ENCODE measurements at places on chromosomes 1 and 21. TPM values are rescaled to one million over a fixed set of nuclear protein-coding genes. Genes with fewer than 3 reads are reported as not detected.

DNA sequence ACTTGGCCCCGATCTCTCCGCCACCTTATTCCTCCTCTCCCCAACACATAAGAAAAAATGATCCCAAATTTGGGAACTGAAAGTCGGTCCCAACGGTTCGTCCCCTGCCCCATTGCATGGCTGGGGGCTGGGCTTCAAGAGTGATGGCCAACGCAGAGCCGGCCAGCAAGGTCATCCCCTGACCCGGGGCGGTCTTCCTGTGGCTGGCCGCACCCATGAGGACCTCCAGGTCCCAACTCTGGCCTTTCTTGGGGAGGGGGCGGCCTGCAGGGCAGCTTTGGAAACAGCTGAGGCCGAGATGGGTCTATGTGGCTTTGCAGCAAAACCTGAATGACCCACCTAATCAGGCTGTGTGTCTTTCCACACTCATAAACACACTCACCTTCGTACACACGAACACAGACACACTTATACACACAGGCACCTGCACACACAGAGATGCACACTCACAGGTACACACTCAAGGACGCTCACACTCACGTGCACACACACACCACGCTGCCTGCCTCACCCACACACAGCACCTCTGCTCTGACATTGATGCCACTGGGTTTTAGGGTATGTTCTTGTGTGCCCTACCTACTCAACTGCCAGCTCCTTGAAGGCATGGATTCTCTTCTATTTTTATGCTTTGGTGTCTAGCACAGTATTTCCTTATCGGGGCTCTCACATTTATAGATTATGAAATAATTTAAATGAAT lies 562 bp downstream of the DYNLT5 start:
- no peak for DNase-seq

GRCh38 chr21:21612466-21612865 lies 614.3 kb downstream of the NCAM2 start:
- DNase-seq = no peak

DNA sequence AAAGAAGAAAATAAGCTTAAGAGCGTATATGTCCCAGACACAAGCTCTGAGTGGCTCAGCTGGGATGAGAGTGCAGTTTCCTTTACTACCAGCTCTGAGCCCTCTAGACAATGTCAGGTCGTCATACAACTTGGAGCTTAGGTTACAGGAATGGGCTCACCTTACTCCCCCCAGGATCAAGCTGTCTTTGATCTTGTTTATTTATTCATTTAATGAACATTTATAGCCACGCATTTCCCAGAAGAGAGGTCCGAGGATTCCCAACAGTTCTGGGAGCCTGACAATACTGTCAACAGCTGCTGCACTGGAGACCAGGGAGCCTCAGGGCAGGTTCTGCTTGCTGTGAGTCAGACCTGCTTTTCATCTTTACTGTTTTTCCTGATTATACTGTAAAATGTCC lies 378.9 kb downstream of the PLPP3 start:
- peak; percentile 55 for DNase-seq

NPPA gene
- total RNA-seq = not detected

DNA sequence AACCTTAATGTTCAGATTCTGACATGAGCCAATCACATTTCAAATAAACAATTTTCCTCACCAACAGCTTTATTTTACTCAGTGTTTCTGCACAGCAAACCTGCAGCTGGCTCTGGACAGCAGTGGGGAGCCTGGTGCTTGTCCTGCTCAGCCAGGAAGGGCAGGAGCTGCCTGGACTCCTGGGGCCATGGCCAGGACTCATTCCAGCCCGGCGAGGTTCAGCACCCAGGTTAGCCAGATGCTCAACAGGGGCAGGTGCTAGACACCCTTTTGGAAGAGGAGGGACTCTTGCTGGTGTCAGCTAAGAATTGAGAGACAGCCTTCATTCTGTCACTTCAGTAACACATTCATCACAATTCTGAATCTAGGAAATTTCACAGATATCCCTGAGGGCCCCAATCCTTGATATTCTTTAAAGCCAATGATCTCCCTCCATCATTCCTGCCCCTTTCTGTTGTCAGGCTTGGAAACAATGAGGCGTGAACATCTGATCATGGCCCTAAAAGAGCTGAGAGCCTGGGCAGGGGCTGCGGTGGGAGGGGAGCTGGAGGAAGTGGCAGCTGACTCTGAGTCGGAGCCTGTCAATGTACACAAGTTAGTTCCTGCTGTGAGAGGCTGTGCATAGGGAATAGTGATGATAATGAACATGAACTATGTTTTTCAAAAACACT lies 251.3 kb downstream of the SDCCAG8 start:
- DNase-seq = no peak

WNT3A gene
- total RNA-seq = not detected

NEK2 gene
- total RNA-seq = 1.8 TPM

- no peak for DNase-seq
Observed at GRCh38 chr1:14128096-14128495, 428.1 kb downstream of the PRDM2 start.

SLC6A17 gene
- under 0.01 TPM for total RNA-seq

DNA sequence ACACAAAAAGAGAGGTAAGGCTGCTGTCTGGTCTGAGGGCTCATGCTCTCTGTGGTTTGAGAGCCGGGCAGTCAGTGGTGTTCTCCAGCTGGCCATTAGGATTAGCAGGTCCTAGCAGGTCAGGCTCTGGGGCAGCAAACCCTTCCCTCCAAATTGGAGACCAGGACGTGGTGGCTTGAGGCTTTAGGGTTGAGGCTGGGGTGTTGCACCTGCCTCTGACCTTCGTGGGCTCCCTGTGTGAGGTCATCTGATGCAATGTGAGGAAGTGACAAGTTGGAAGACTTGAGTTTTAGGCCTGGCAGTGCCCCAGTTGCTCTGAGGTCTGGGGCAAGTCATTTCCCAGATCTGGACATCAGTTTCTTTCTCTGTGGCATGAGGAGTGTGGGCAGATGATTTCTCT lies 24.4 kb downstream of the SZRD1 start:
- no peak for DNase-seq

CHD5 gene
- under 0.01 TPM for total RNA-seq

- no peak for DNase-seq
Observed at GRCh38 chr21:25956993-25957714, 213.4 kb downstream of the APP start.

- no peak for DNase-seq
Observed at GRCh38 chr1:69221524-69221923, 346.2 kb upstream of the LRRC7 start.

GRCh38 chr1:4307468-4307845 lies 347.0 kb upstream of the AJAP1 start:
- no peak for DNase-seq

GRCh38 chr1:36223996-36224536 lies at the start of gene THRAP3:
Gene THRAP3, plus strand, starts transcription at chr1:36224443. Its CDS starts 58,121 bp downstream, at chr1:36282564.
- peak; percentile 100 for DNase-seq

DNA sequence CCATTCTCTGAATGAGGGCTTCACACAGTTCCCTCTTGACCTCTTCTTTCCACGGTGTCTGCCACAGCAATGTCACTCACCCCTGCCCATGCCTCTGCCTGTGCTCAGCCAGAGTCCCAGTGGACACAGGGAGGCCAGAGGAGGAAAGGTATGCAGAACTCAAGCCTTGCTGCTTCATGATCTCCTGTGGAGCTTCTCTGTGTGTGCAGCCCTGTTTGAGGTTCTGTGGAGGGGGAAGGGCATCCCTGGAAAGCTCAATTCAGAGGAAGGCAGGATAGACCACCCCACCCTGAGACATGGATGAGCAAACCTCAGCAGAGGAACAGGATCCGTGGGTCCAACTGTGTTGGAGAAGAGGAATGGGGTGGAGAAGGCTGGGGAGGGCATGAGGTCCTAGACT lies 2.0 kb downstream of the HCN3 start:
- DNase-seq = no peak

GRCh38 chr1:159342761-159343425 lies 40.8 kb downstream of the FCER1A start:
- DNase-seq = no peak

- no peak for DNase-seq
Observed at GRCh38 chr1:59128239-59128736, 168.6 kb upstream of the FGGY start.

GRCh38 chr1:108316545-108316944 lies 72.7 kb upstream of the NBPF4 start:
- no peak for DNase-seq

DNA sequence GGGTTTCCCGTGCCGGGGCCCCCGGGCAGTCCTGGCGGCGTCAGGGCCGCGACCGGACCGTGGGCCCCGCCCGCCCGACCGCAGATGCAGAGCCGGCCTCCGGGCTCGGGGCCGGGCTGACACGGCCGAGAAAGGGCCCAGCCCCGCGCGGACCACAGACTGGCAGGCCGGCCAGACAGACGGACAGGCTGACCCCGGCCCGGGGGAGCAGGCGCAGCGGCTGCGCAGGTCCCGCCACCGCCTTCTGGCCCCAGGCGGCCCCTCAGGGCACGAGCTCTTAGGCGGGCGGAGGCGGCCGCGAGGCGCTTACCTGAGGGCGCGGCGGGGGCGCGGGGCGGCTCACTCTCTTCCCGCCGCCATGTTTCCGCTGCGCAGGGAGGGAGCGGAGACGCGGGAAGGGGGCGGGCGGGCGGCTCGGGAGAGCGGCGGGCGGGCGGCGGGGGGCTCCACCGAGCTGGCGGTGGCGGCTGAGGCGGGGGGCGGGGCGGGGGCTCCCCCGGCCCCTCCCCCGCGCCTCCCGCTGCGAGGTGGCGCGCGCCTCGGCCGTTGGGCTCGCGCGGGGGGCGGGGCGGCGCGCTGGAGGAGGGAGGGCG lies at the start of gene SCMH1:
TSS of gene SCMH1 (minus strand) at position 558 of the 593 bp plus-strand sequence. CDS start 56,173 bp downstream, outside the sequence.
- DNase-seq = peak; percentile 35

DNA sequence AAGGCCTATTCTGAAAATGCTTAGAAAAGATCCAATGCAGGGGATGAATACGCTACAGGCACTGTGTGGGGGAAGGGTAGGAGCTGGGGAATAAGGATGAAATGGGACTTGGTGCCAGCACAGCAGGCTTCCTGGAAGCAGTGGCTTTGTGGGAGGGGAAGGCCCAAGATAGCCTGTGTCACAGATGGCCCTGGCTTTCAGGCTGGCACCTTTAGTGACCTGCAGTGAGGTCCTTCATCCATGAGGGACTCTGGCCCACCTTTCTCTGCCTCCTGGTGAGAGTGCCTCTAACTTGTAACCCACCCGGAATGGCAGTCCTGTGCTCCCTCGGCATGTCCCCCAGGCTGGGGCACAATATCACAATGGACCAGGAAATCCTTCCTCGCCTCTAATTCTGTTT lies 919 bp downstream of the CHI3L1 start:
- no peak for DNase-seq

DNA sequence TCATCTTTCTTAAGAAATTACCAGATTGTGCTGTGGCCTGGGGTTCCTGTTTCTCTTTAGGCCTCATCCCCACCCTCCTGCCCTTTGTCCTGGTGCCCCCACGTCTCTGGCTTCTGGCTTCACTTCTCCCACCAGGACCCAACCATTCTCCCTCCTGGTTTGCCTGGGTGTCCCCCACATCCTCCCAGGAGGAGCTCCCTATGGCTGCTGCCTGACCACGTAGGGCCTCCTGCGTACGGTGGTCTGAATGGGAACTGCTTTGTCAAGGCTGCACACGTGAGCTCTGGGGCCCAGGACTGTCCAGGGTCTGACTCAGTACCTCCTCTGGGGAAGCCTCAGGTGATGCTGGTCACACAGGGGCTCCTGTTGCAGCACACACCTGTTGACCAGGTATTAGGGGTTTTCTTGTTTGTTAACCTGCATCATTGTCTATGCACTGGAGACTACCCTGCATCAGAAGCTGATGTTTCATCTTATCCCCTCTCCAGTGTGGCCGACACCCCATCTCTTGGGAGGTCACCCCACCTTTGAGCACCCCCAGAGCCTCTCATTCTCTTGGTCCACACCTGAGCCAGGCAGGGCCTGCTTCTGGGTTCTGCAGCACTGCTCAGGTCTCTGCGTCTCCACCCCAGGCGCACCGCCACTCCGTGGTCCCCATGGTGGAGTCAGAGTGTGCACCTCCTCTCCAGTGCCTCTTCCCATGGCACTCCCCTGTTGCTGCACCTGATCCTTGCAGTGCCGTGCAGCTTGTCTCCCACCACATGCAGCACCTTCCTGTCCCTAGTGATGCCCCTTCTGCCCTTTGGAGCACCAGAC lies 65.8 kb downstream of the S100B start:
- DNase-seq = no peak

DNA sequence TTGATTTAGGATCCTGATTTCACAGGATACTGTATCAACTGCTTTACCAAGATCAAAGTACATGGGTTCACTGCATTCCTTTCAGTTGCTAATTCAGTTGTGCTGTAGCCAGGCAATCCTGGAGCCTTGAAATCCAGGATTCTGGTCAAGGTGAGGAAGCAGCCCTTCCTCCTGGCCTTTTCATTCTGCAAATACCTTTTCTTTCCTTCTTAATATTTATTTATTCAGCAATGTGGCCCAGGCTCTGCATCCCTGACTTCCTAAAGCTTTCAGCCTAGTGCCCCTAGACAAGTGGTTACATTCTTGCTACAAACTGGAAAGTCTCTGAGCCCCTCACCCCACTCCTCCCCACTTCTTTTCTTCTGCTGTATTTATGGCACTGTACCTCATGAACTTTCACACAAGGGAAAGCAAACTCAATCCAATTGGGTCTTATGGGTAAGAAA lies 16.2 kb downstream of the LRRC8D start:
- no peak for DNase-seq

TLCD4 gene
- total RNA-seq = 6.9 TPM

DNA sequence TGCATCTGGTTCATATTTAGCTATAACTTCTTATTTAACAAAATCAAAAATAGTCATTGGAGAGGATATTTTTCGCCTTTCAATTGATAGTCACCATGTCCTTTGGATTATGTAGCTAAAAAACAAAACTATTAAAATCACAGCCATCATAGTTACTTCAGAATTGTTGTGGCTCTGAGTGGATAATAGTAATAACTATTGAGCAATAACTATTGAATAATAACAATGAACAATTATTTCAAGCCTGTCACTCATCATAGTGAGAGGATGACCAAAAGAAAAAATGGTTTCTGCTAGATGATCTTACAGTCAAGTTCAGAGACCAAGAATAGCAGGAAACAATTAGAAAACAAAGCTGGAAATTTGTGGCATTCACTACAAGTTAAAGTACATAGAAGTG lies 38.4 kb upstream of the AGL start:
- DNase-seq = no peak

GRCh38 chr1:4380564-4381168 lies 273.7 kb upstream of the AJAP1 start:
- DNase-seq = no peak

HES5 gene
- total RNA-seq = not detected

DNA sequence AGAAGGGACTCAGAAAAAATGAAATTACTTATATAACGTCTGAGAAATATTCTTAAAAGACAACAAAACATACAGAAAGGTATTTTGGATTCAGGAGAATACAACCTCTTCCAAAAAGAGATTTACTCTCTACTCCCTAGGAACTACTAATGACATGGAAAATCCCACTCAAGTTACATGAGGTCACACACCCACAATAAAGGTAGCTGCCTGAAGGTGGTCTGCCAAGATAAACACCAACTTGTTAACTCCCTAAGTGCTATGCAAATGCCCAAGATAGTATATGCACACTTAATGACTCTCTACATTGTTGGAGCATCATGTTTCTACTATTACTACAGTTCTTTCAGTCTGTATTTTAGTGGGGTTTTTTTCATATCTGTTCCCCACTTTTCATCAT lies 26.5 kb downstream of the RERE start:
- no peak for DNase-seq

CFHR5 gene
- total RNA-seq = not detected

GRCh38 chr21:23639721-23640120 lies 1967.6 kb downstream of the MRPL39 start:
- no peak for DNase-seq

AMY2A gene
- 1.3 TPM for total RNA-seq

GRCh38 chr1:168146626-168147025 lies 9.9 kb upstream of the GPR161 start:
- DNase-seq = no peak

Measured in breast epithelium (tissue), 4 donors.